ENCODE measurements at places on chromosomes 2 and 18.

- no peaks in the 10 kb centered on the region for H3K4me1 ChIP-seq
- DNase-seq: no peak
- H3K27ac ChIP-seq: no peak overlapping the region
- no peaks in the 10 kb centered on the region for H3K36me3 ChIP-seq
- H3K27me3 ChIP-seq: no peaks in the 10 kb centered on the region
Observed at GRCh38 chr2:193463011-193463410, 1268.3 kb upstream of the TMEFF2 start.

DNA sequence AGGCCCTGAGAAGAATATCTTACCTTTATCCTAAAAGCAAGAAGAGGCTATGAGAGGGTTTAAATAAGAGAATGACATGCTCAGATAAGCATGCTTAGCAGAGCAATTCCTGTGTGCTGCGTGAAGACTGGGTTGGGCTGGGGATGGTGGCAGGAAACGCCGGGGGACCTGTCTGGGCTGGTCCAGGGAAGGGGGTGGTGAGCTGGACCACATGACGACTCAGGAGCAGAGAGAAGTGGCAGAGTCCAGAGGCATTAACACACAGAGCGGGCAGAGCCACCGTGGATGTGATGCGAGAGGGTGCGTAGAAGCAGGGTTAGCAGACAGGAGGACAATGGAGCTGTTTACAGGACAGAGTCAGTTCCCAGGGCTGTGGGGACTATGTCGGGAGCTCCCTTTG is 84.5 kb downstream of the ZBTB7C start:
- no peaks in the 10 kb centered on the region for H3K36me3 ChIP-seq
- H3K4me1 ChIP-seq: no peaks in the 10 kb centered on the region
- no peaks in the 10 kb centered on the region for H3K27me3 ChIP-seq

DNA sequence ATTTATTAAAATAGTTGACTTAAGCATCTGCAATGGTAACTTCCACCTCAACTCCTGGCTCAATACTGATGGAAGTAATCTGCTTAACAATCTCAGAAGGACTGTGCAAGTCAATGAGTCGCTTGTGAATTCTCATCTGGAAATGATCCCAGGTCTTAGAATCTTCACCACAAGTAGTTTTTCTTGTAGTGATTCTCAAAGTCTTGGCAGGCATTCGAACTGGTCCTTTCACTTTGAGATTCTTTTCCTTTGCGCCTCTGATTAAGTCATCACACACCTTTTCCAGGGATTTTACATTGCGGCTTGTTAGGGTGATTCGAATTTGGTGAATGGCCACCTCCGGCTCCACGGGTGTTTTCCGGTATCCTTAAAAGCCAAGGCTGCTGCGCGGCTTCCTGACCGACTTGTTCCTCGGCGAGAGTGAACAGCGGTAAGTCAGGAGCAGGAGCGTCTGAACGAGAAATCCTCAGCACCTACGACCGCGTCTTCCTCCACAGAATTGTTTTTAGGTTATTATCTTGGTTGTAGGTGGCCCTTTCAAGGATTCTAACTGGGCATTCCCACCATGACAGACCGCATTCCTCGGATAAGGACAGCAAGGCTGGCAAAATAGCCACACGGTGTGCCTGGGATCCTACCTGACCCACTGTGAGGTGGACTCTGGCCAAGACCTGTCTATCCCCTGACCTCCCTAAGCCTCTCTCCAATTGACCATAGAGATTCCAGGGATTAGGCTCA is 23.8 kb upstream of the SLC20A1 start:
- H3K4me1 ChIP-seq: peaks cover 29% of the 10 kb centered on the region
- H3K27me3 ChIP-seq: no peaks in the 10 kb centered on the region
- H3K4me3 ChIP-seq: no peak overlapping the region
- no peak for DNase-seq
- H3K27ac ChIP-seq: no peak overlapping the region
- H3K36me3 ChIP-seq: no peaks in the 10 kb centered on the region

GRCh38 chr18:5771343-5771742 is 124.0 kb downstream of the TMEM200C start:
- H3K4me3 ChIP-seq: no peak overlapping the region
- no peak overlapping the region for H3K27ac ChIP-seq
- H3K4me1 ChIP-seq: no peaks in the 10 kb centered on the region
- no peak for DNase-seq
- H3K27me3 ChIP-seq: no peaks in the 10 kb centered on the region
- H3K36me3 ChIP-seq: no peaks in the 10 kb centered on the region

- no peak overlapping the region for H3K27ac ChIP-seq
- peaks cover 2% of the 10 kb centered on the region for H3K4me1 ChIP-seq
- H3K4me3 ChIP-seq: no peak overlapping the region
Observed at GRCh38 chr2:101200676-101201075, 49.5 kb upstream of the TBC1D8 start.

DNA sequence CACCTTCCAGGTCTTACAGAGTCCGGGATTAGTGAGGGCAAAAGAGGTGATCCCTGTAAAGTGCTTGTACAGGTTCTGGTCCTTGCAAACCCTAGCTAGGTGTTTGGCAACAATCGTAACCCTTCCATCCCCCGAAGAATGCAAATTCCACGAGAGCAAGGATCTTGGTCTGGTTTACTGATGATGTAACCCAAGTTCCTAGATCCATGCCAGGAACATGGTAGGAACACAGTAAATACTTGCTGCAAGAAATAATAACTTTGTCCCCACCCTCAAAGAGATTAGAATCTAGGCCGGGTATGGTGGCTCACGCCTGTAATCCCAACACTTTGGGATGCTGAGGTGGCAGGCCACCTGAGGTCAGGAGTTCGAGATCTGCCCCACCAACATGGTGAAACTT is 6.8 kb upstream of the NEU2 start:
- no peak overlapping the region for H3K27ac ChIP-seq
- H3K4me1 ChIP-seq: no peaks in the 10 kb centered on the region
- H3K27me3 ChIP-seq: no peaks in the 10 kb centered on the region
- no peak for DNase-seq
- H3K36me3 ChIP-seq: no peaks in the 10 kb centered on the region

All from activated CD4-positive, alpha-beta memory T cell treated with anti-CD3 and anti-CD28 coated beads for 36 hours (primary cell).